ENCODE measurements at places on chromosomes 4 and X.

DNA sequence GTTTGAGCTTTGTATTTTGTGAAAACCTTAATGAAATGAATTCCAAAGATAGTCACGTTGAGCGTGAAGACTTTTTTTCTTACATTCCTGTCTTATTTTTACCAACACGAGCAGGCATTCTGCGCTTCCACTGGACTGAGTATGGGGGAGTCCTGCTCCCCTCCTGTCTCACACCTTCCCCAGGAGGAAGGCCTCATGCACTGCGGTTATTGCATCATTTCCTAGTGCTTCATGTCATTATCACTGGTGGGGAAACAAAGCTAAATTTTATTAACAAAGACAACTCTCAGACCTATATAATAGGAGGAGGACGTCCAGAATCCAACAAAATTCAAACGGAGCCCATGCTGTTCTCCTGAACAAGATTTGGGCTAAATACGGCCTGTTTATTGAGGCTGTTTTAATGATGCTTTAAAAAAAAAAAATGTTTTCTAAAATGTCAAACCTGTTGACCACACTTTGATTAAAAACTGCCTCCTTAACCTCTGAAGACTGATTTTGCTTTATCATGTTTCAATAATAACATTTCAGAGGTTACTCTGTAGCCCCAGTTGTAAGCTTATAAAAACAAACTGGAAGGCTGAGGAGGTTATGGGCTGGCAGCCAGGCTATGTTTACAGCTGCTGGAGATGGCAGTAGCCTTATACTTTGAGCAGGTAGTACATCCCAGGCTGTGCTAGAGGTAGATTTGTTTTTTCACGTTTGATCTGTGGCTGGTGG lies 118.0 kb downstream of the SOWAHB start:
- no peak overlapping the region for H3K27ac ChIP-seq
- no peaks in the 10 kb centered on the region for H3K36me3 ChIP-seq

DNA sequence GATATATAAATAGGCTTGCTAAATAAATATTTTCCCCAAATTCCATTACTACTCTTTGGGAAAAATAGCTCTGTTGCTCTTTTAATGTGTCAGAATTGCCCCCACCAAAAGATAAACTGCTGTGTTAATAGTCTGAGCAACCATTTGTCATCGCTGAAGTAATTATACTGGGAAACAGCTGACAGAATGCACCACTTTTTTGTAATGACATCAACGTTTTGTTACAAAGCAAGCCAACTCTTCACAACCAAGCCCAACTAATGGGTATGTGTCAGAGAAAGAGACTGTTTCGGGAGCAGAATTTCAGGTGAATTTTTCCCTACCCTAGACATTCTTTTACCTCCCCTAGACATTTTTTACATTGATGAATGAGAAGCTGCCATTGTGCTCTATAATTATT lies 405.0 kb upstream of the MAGEB18 start:
- H3K36me3 ChIP-seq = no peaks in the 10 kb centered on the region
- no peaks in the 10 kb centered on the region for H3K4me1 ChIP-seq
- no peak overlapping the region for H3K4me3 ChIP-seq

GRCh38 chr4:87270144-87270543 lies 49.7 kb upstream of the KLHL8 start:
- no peak overlapping the region for H3K27ac ChIP-seq
- H3K36me3 ChIP-seq = no peaks in the 10 kb centered on the region
- no peaks in the 10 kb centered on the region for H3K27me3 ChIP-seq
- H3K4me1 ChIP-seq = no peaks in the 10 kb centered on the region

DNA sequence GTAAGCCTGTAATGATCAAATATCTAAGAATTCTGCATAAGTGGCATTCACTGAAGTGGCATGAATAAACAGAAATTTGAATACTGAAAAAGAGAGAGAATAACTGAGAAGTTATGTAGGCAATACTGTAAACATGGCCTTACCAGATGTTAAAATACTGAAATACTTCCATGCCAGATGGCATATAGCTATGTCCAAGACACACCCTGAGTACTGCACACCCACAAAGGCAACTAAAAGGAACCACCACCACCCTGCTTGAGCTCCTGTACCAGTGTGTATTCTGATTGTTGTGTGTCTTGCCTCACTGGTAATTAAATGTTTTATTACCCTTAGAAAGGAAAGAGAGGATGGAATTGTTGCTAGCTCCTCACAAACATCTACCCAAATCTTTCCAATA lies 192.1 kb downstream of the ADAMTS3 start:
- H3K27me3 ChIP-seq = no peaks in the 10 kb centered on the region
- no peak overlapping the region for H3K27ac ChIP-seq
- no peaks in the 10 kb centered on the region for H3K36me3 ChIP-seq

DNA sequence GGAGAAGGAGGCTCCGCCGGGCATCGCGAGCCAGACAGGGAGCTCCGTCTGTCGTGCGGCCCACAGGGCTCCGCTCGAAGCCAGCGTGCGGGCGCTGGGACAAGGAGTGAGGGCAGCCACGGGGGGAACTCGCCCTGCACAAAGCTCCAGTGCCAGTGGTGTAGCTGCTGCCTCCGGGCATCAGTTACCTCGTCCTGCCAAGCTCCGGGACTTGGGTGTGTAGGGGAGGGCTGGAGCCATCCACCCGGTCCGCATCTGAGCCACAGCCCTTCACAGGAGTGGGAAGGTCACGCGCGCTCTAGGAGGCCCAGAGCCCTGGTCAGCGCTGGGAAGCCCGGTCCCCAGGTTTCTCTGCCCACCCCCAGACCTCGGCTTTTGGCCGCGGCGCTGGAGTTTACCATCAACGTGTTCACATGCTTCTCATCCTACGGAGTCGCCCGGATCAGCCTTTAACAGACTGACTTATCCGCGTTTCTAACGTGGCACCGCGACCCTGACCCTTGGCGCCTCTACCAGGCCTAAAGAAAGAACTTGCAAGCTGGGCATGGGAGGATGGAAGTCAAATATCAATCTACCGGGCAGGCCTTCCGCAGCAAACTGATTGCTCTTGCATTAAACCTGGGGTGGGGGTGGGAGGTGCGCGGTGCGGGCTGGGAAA lies 8.4 kb upstream of the PRDM8 start:
- H3K36me3 ChIP-seq = no peaks in the 10 kb centered on the region
- H3K27ac ChIP-seq = no peak overlapping the region
- peaks cover 15% of the 10 kb centered on the region for H3K27me3 ChIP-seq
- H3K4me3 ChIP-seq = no peak overlapping the region

DNA sequence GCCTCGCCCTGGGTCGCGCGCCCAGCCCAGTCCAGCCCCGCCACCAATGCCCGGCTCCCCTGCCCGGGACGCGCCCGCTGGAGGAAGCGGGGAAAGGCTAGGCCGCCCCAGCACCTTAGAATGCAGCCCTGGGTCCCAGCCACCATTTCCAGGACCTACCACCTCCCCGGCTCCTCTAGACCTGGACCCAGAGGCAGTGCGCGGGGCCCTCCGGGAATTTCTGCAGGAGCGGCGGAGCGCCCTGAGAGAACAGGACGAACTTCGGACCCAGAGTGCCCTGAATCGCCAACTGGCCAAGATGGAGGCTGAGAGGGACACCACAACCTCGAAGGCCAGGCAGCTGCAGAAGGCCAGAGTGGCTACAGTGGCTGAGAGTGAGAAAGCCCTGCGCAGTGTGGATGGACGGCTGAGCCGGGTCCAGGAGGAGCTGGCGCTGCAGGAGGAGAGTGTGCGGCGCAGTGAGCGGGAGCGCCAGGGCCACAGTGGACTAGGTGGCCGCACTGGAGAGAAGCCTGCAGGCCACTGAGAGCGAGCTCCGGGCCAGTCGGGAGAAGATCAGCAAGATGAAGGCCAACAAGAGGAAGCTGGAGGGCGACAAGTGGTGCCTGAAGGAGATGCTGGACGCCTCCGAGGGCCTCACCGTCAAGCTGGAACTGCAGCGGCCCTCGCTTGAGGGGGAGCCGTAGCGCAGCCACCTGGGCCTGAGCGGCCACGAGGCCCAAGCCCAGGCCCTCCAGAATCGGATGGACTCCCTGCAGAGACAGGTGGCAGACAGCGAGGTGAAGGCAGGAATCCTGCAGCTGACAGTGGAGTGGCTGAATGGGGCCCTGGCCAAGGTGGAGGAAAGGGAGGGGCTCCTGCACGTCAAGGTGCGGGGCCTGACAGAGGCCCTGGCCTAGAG lies 15.5 kb downstream of the SMIM10L2A start:
- no peaks in the 10 kb centered on the region for H3K4me1 ChIP-seq
- H3K27me3 ChIP-seq = no peaks in the 10 kb centered on the region
- H3K36me3 ChIP-seq = no peaks in the 10 kb centered on the region
- no peak for DNase-seq

DNA sequence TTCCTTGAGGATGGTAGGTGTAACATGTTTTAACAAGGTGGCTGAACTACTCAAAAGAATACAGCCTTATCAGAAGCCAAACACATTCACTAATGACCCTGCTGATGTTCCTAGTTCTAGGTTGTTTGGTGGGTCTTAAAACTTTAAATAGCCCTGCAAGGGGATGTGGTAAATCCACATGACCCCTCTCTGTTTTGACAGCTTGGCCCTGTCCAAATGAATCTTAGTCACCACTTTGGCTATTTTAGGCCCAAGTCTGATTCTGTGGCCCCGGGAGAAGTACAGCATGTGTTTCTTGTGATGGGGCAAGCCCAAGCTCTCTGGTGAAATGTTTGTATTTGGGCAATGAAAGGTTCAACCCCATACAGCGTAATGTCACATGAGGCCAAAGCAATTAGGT lies 54.5 kb upstream of the GPR34 start:
- no peaks in the 10 kb centered on the region for H3K27me3 ChIP-seq
- DNase-seq = no peak
- H3K27ac ChIP-seq = no peak overlapping the region

DNA sequence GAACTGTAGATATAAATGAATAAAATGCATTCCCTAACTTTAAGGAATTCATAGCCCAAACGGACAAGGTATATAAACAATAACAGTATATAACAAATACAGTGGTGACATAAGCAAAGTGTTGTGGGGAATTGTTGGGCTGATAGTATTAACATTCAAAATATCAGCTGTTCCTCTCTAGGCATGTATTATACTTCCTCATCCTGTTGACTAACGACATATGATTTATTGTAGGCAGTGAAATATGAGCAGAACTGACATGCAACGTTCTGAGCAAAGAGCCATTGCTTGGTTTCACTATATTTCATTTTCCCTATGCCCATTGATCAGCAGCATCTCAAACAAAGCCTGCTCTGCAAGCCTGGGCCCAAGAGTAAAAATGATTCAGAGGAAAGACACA lies 143.9 kb downstream of the PTCHD1 start:
- no peak overlapping the region for H3K4me3 ChIP-seq
- DNase-seq = no peak
- no peaks in the 10 kb centered on the region for H3K27me3 ChIP-seq
- no peak overlapping the region for H3K27ac ChIP-seq
- H3K4me1 ChIP-seq = no peaks in the 10 kb centered on the region

DNA sequence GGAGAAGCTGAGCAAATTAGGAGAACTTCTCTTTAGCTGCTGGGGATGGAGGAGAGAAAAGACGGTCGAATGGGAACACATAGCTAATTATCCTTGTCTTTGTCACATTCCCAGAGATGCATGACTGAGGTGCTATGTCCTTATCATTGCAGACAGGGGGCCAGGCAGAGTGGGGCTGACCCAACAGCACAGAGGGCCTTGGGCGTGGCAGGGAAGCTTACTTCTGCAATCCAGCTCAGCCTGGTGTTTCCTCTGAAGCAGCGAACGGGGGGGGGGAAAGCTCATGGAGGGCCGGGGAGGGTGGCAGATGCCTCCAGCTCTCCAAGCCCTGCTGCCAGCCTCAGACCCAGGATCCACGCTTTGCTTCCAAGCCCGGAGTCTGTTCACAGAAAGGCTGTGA lies 50.8 kb upstream of the HOPX start:
- no peaks in the 10 kb centered on the region for H3K27me3 ChIP-seq
- no peaks in the 10 kb centered on the region for H3K36me3 ChIP-seq
- H3K4me3 ChIP-seq = no peak overlapping the region
- no peak overlapping the region for H3K27ac ChIP-seq

DNA sequence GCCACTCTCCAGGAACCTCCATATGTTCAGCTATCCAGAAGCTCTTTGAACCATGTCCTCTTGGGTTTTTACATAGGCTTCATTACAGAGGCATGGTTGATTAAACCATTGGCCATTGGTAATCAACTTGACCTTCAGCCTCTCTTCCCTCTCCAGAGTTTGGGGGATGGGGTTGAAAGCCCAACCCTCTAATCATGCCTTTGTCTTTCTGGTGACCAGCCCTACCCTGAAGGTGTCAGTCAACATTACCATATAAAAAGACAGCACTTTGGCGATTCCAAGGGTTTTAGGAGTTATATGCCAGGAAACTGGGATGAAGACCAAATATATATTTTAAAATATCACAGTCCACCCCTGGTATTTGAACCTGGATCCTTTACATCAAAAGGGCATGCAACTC lies 222.5 kb downstream of the CHIC1 start:
- no peaks in the 10 kb centered on the region for H3K4me1 ChIP-seq
- H3K27me3 ChIP-seq = no peaks in the 10 kb centered on the region
- no peak overlapping the region for H3K4me3 ChIP-seq

- H3K36me3 ChIP-seq = peaks cover 48% of the 10 kb centered on the region
- no peaks in the 10 kb centered on the region for H3K27me3 ChIP-seq
- peak; percentile 60 for DNase-seq
- peak overlapping the region; percentile 94 for H3K4me3 ChIP-seq
- H3K4me1 ChIP-seq = peaks cover 36% of the 10 kb centered on the region
- H3K27ac ChIP-seq = peak overlapping the region; percentile 94
These were observed 3.5 kb downstream of the HUWE1 start for GRCh38 chrX:53682885-53683555.

DNA sequence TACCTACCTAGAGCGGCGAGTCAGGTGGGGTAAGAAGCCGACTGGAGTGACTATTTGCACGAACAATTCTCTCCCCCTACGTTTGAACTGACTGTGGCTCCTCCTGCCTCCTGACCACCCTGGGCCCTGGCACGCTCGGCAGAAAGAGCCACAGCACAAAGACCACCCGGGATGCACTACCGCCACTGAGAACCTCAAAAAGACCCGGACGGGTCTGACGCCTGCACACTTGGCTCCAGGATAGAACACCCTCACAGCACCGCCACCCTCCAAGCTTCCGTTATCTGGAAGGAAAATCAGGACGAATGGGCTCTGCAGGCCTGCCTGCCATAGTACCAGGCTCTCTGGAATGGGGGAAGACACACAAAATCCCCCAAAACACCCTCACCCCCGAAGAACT lies 2.2 kb downstream of the LRPAP1 start:
- no peak overlapping the region for H3K27ac ChIP-seq
- H3K36me3 ChIP-seq = peaks cover 7% of the 10 kb centered on the region
- no peak for DNase-seq
- H3K27me3 ChIP-seq = no peaks in the 10 kb centered on the region
- peak overlapping the region; percentile 100 for H3K4me3 ChIP-seq
- peaks cover 30% of the 10 kb centered on the region for H3K4me1 ChIP-seq

- H3K4me1 ChIP-seq = no peaks in the 10 kb centered on the region
- H3K36me3 ChIP-seq = no peaks in the 10 kb centered on the region
- H3K27me3 ChIP-seq = peaks cover 2% of the 10 kb centered on the region
- peak; percentile 8 for DNase-seq
- H3K27ac ChIP-seq = no peak overlapping the region
These were observed 33.5 kb upstream of the RASSF6 start for GRCh38 chr4:73653695-73654106.

- no peak overlapping the region for H3K27ac ChIP-seq
- no peak overlapping the region for H3K4me3 ChIP-seq
- peaks cover 21% of the 10 kb centered on the region for H3K27me3 ChIP-seq
- DNase-seq = no peak
These were observed 33.5 kb upstream of the CYP2U1 start for GRCh38 chr4:107897823-107898222.

Data from activated CD8-positive, alpha-beta T cell treated with anti-CD3 and anti-CD28 coated beads for 36 hours (primary cell).